Activated T-helper 17 cell treated with anti-CD3 and anti-CD28 coated beads, Interleukin-2, amount 50 U/mL, for 72 hours (primary cell): ENCODE measurements at places on chromosomes 11 and 22.

- peak; percentile 65 for ATAC-seq
Measured at GRCh38 chr11:78339483-78339882, 78.1 kb downstream of the GAB2 start.

- no peak for ATAC-seq
Measured at GRCh38 chr11:88068848-88069554, 106.2 kb downstream of the RAB38 start.

GRCh38 chr22:49229483-49230193, 598.0 kb downstream of the BRD1 start:
- no peak for ATAC-seq

GRCh38 chr11:131449036-131450019, 78.9 kb downstream of the NTM start:
- no peak for ATAC-seq

DNA sequence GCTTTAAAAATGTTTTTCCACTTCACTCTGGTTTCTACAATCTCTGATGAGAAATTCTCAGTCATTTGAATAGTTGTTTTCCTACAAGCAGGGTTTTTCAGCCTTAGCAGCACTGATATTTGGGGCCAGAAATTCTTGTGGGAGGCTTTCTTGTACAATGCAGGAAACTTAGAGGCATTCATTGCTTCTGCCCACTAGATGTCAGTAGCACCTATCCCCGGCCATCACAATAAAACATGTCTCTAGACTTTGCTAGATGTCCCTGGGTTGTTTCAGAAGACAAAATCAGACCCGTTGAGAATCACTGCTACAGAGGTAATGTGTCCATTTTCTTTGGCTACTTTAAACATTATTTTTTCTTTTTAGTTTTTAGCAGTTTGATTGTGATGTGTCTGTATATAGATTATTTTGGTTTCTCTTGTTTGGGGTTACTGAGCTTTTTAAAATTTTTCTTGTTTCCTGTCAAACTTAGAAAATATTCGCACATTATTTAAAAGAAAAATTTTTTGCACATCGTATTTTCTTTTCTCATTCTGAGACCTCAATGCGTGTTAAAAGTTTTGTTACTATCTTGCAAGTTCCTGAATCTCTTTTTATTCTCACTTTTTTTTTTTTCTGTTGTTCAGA, 60.8 kb upstream of the CCDC179 start:
- ATAC-seq = peak; percentile 47

GRCh38 chr11:91804042-91804441, 420.6 kb upstream of the FAT3 start:
- ATAC-seq = no peak

DNA sequence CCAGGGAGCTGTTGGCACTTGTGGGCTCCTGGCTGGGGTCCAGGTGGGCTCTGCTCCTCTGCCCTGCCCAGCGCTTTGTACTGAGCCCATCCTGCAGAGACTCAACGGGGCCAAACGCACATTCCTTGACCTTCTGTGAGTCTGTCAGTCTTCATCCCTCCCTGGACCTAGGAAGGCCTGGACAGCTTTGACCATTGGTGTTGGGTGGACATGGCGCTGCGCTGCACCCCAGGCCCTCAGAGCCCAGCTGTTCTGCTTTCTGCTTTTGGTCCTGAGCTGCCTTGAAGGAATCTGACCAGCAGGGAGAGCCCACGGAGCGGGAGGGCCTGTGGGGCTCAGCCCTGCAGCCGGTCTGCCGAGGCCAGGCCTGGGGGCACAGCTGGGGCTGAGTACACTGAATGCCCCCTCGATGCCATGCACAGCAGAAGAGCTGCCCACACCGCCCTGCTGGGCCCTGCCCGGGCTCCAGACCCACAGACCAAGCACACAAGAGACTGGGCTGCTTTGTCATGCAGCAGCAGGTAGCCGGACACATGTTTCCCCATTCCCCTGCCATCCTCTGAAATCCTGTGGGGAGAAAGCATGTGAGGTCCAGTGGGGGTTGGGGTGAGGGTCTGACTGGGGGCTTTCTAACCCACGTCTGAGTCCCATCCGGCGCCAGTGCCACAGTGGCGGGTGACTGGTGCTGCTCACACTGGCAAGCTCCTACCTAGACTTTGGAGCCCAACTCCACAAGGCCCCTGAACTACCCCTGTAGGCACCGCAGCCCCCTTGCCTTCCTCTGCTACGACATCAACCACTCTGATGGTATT, 24.1 kb upstream of the CCDC188 start:
- ATAC-seq = no peak

- no peak for ATAC-seq
Measured at GRCh38 chr11:36131721-36132397, 157.4 kb downstream of the COMMD9 start.

- no peak for ATAC-seq
Measured at GRCh38 chr11:128040603-128041002, 546.8 kb downstream of the ETS1 start.

- no peak for ATAC-seq
Measured at GRCh38 chr11:61173456-61173855, 12.2 kb upstream of the VPS37C start.

DNA sequence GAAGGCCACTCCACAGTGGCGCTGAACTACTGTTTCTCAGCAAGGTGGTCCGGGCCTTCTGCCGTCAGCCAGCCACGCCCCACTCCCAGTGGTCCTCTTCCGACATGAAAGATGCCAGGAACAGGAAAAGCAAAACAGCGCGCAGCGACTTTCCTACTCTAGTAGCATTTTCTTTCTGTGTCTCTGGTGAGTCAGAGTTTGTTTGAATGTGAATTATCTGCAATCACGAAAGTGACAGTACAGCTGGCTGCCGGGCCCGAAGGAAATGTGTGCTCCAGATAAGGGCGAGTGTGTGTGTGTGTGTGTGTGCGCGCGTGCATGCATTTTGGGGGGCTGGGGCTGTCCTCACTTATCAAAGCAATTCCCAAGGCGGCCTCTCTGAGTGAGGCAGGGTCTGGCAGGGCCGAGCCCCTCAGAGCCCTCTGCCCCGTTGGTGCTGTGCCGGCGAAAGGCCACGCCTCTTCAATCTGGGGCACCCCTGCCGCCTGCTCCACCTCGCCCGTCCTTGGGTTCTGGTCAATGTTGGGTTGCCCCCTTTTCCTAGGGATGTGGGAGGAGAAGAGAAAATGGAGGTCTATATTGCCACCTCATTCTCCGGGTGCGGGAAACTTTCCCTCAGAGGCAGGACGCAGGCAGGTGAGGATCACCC, 288.5 kb downstream of the KIRREL3 start:
- no peak for ATAC-seq

DNA sequence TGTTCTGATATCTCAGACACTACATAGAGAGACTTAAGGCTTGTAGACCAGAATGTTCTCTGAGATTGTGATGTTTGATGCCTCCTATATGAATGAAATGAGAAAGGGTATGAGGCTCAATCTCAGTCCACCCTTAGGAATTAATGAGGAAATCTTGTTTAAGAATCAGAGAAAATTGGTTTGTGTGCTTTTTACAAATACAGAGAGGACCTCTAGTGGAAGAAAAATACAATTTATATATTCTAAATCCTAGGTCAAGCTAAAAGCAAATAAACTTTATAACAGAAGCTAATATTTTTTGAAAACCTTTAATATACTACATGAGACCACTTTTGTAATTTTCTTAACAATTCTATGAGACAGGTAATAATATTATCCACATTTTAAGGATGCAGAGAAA, 5.0 kb upstream of the OR52H1 start:
- no peak for ATAC-seq

- ATAC-seq = no peak
Measured at GRCh38 chr11:3659595-3660515, 11.3 kb downstream of the CHRNA10 start.

- ATAC-seq = no peak
Measured at GRCh38 chr22:36304429-36304828, 51.5 kb downstream of the APOL1 start.

GRCh38 chr22:19845054-19845722, 9.5 kb downstream of the GNB1L start:
- ATAC-seq = no peak

DNA sequence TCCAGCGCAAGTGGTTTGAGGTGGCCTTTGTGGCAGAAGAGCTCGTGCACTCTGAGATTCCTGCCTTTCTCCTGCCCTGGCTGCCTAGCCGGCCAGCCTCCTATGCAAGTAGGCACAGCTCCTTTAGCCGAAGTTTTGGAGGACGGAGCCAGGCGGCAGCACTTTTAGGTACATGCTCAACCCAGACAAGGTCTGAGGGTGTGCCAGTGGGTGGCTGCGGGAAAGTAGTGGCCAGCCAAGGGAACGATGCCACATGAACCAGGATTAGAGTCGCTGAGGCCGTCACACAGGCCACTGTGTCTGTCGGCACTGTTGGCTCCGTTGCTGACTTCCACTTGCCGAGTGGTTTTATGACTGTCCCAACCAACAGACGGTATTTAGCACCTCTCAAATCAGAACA, 64.8 kb upstream of the YWHAH start:
- no peak for ATAC-seq

DNA sequence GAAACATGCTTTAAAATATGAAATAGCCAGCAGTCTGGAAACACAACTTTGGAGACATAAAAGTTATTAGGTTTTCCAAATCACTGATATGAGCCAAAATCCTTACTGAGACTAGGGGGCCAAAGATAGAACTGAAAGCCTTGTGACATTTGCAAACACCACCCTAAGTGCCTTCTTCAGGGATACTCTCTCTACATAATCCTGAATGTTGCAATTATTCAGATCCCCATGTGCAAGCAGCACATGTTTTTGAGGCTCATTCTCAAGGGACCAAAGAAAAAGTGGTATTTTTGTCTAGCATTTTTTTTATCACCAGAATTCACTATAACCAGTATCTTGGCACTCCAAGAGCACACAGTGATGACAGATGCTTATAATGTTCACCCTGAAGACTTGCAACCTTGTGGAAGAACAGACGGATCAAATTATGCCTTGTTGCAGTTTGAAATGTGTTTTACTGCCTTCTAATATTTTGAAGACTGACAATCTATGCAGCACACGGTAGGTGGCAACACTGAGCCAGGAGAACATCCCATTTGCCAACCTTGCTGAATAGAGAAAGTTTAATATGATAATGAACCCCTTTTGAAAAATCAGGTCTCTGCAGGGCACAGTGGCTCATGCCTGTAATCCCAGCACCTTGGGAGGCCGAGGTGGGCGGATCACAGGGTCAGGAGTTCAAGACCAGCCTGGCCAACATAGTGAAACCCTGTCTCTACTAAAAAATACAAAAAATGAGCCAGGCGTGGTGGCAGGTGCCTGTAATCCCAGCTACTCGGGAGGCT, 78.5 kb downstream of the PLEKHA7 start:
- peak; percentile 59 for ATAC-seq

DNA sequence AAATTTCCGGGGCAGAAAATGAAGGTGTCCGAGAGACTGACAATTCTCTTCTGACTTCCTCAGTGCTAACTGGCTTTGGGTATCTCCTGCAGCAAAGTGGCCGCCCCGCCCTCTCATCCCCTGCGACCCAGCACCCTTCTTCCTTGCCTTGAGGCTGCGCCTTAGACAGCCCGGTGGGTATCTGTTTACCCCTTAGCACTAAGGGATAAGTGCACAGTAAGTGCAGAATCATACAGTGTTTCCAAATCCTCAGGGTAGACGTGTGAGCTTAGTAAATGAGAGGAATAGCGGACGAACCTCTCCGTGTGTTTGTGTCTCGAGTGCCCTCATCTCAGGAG, 368 bp upstream of the CHORDC1 start:
- ATAC-seq = peak; percentile 67

GRCh38 chr11:32444186-32444585, 8.8 kb upstream of the WT1 start:
- ATAC-seq = no peak

- no peak for ATAC-seq
Measured at GRCh38 chr22:42331014-42331413, 60.6 kb upstream of the TCF20 start.

DNA sequence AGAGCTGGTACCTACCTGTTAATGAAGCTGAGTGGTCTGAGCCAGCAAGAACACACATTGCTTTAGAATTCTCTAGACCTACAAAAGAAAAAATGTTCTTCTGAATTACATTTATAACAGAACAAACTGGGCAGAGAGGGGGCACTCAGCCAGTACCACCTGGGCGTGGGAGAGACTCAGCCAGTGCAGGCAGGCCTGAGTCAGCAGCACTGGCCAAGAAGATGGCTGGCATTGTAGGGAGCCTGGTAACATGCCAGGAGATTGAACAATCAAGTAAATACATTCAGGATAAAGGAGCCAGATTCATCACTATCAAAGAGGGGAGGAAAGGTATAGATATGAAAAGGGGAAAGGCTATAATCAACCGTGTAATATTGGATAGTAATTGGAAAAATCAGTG, 19.9 kb downstream of the SERGEF start:
- no peak for ATAC-seq

- ATAC-seq = no peak
Measured at GRCh38 chr22:37501610-37502341, 15.6 kb upstream of the MFNG start.
